Naive thymus-derived CD8-positive, alpha-beta T cell (primary cell): ENCODE measurements at places on chromosomes 4 and X.

DNA sequence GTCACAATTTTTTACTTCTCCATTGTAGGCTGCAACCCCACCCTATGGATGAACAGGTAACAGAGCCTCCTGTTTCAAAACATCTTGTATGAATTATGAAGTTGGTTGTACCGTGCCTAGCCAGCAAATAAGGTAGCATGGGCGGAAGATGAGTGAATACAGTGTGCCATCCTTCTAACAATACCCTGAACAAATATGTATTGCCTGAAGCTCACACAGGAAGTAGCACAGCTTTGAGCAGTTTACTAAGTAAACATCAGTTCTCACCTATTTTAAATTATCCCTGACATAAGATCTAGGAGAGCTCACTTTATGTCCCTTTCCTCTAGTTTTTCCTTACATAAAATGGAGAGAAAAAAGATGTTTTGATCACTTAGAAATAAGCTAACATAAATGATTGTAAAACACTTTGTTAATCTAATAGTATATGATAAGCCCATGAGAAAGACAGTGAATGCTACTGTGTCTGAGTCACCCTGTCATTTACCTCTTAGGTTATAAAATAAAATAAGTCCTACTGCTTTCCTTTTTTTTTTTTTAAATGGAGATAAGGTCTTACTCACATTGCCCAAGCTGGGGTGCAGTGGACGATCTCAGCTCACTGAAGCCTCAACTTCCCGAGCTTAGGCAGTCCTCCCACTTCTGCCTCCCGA is 36.6 kb downstream of the GRSF1 start:
- no peak for DNase-seq

DNA sequence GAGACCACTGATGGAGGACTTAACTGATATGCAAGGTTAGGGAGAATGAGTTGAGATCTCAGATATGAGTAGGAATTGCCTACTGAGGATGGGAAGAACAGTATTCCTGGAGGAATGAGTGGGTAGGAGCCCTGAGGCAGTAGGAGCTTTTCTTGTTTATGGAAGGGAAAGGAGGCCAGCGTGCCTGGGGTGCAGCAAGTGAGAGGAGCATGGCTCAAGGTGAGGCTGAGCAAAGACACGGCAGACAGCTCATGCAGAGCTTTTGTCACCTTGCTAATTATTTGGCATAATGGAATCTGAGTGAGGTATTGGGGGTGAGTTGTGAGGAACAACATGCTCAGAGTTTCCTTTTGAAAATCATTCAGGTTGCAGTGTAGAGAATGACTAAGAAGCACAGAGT is 65.3 kb upstream of the IBSP start:
- no peak for DNase-seq

- DNase-seq, result no peak
Observed at GRCh38 chr4:53195815-53196661, 169.8 kb downstream of the SCFD2 start.

DNA sequence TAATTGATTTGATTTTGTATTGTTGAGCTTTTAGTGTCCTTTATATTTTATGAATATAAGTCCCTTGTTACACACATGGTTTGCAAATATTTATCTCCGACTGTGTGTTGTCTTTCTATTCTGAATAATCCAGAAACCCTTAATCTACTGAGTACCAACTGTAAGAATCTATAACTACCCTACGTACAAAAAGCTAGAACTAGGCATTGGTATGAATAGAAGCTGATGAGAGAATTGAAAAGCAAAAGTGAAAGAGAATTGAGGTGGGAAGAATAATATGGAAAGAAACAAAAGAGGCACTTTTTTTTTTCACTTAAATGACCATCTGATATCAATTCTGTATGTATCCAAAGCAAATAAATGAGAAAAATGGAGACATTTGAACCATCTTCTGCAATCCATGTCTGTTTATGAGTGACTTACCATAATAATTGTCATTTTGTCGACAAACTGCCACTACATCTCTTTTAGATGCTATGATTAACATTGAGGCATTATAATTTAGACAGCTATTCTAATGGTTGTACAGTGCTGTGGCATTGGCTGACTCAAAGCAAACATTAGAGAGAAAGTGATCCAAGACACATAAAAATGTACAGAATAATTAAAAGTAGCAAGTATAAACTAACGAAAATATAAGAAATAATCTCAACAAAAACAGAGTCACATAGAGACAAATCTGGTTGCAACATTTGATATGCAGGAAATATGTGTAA is 1516.6 kb upstream of the AGA start:
- no peak for DNase-seq

DNA sequence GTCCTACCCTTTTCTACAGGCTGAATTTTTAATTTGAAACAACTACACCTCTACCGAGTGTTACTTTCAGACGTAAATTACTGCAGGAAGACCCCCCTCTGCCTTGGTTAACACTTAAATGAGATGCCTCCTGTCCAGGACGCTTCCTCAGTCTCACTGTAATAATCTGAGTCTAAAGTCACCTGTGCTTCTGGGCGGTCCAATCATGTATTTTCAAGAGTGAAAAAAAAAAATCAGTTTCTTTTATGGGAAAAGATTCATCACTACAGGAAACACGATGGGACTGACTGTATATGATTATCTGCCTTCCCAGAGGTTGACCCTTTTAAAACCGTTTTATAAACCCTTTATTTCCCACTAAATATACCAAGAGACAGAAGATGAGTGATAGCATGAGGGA is 776 bp downstream of the RBM47 start:
- no peak for DNase-seq

DNA sequence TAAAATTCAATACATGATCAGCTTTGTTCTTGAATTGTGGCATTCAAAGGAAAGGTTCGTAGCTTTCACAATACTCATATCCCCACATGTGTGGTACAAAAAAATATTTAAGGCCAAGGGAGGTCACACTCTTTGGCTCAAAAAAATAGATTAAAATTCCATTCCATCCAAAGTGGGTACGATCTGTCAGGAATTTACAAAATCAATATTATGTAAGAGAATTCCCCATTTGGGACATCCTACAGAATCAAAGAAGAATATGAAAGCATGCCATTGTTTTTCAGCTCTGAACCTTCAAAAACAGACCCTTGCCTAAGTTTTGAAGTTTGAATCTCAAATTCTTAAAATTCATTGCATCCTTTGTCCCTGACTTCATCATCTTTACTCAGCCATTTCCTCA is 85.8 kb downstream of the MID1 start:
- no peak for DNase-seq

- DNase-seq, result no peak
Observed at GRCh38 chrX:17930850-17931249, 69.8 kb upstream of the RAI2 start.

- no peak for DNase-seq
Observed at GRCh38 chr4:147370473-147370872, 110.4 kb upstream of the EDNRA start.

DNA sequence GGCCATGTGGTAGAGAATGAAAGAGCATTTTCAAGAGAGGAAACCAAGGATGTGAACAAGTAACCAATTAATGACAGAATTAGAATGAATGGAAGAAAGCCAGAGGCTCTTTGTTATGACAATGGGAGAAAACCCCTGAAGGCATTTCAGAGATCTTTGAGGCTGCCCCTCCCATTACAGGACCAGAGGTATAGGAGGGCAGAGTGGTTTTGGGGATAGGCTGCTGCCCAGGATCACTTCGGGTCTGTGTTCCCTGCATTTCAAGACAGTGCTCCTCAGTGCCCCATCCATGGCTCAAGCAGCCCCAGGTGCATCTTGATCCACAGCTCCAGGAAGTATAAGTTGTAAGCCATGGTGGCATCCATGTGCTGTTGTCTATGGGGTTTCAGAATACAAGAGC is 124.0 kb upstream of the HPF1 start:
- DNase-seq, result no peak

DNA sequence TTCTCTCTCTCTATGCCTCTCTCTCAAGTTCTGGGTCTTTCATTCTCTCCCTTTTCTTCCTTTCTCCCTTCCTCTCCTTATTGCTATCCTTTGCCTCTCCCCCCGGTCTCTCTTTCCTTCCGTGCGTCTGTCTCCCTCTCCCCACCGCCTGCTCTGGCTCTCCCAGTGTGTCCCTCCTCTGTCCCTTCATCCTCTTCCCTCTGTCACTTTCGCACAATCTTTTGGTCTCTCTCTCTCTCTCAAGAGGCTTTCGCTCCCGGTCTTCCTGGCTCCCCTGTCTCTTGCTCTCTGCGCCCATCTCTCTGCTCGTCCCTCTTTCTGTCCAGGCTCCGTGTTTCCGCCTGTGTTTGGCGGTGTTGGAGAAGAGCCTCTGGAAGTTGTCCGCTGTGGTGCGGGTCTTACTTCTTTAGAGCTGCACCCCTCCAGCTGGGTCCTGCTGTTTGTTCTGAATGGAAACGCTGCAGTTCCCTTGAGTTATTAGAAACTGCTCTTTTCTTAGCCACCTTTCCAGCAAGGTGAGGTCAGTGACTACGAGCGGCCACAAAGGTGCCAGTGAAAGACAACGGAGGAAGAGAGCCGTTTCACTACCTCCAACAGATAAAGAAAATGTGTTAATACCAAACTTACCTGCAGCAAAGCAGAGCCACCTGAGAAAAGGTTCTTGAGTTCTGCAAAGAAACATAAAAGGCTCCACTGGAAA is 1.1 kb downstream of the BMPR1B start:
- DNase-seq, result no peak

GRCh38 chr4:40531636-40532023 is 98.0 kb downstream of the RBM47 start:
- no peak for DNase-seq

GRCh38 chr4:100708776-100709175 is 191.0 kb upstream of the EMCN start:
- no peak for DNase-seq

DNA sequence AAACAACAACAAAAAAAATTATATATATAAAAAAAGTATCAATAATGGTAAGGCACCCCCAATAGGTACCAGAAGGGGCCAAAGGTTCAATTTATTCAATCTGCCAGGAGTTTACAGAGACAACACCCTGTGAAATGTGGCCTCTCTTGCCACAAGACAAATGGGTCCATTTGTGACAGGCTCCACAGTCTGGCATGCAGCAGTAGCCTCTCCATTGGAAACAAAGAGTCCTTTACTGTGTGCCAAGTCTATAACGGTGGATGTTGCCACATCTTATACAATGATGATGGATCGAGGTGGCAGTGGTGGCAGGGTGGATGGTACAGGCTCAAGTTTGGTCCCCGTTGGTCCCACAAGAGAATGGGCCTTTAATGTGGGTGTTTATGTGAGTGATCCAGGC is 70.1 kb upstream of the SH3RF1 start:
- DNase-seq, result no peak

- no peak for DNase-seq
Observed at GRCh38 chr4:84032372-84032771, 466.7 kb downstream of the NKX6-1 start.

GRCh38 chrX:133365871-133366611 is 49.2 kb downstream of the GPC4 start:
- no peak for DNase-seq

- no peak for DNase-seq
Observed at GRCh38 chrX:145825896-145826295, 8.3 kb downstream of the SLITRK2 start.

- DNase-seq, result no peak
Observed at GRCh38 chrX:126393284-126393683, 159.3 kb downstream of the DCAF12L1 start.

DNA sequence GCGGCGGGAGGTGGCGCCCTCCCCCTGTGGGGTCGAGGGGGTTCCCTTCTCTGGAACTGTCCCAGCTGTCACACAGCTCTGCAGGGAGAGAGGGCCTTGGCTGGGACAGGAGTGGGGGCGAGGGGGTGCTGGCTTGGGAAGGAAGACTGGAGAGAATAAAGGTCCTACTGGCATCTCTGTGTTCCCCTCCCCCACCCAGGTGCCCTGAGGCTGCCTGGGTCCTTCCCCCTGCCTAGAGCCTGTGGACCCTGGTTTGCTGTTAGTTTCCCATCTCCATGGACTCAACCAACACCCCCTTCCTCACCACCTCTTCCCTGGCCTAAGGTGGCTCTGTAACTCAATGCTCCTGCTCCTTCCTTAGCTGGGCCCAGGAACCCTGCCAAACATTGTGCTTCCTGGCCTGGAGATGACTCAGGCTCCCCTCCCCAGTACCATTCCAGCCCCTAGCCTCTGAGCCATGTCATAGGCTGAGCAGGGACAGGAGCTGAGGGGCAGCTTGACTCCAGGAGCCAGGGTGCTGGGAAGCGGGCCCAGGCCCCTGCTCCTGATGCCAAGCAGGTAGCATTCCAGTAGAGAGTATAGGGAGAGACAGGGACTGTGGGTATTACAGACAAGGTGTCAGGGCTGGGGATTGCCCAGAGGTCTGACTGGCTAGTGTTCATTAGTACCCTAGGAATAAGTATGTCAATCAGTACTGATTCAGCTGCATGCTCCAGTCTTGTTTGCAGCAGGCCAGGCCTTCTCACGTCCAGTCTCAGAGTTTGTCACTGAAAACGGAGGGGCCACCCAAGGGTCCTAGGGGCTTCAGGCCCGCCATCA is 100.7 kb downstream of the EFNB1 start:
- no peak for DNase-seq

DNA sequence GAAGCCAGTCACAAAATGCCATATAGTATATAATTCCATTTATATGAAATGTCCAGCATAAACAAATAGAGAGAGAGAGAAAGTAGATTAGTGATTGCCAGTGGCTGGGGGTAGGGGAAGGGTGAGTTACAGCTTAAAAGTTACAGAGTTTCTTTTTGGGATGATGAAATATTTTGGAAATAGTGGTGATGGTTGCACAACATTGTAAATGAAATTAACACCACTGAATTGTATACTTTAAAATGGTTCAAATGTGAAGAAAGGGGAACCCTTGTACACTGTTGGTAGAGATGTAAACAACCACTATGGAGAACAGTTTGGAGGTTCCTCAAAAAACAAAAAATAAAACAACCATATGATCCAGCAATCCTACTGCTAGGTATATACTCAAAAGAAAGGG is 131.2 kb upstream of the GPC4 start:
- no peak for DNase-seq

DNA sequence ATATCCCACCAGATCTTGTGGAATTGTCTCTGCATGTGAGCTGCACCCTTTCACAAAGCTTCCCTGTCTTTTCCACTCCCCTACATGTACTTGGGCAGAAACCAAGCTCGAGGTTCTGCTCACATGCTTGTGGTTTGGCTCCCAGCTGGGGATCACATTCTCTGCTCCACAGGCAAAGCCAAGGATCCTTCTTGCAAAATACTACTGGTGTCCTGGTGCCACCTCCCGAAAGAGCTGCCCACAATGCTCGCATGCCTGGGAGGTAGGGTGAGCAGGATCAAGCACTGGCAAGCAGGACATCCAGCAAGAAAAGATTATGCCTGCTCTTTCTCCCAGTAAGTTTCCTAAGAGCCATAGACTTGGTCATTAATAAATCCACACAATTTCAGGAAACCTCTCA is 45.1 kb upstream of the PPARGC1A start:
- DNase-seq, result no peak

- DNase-seq, result no peak
Observed at GRCh38 chr4:149676076-149676475, 139.6 kb downstream of the IQCM start.

DNA sequence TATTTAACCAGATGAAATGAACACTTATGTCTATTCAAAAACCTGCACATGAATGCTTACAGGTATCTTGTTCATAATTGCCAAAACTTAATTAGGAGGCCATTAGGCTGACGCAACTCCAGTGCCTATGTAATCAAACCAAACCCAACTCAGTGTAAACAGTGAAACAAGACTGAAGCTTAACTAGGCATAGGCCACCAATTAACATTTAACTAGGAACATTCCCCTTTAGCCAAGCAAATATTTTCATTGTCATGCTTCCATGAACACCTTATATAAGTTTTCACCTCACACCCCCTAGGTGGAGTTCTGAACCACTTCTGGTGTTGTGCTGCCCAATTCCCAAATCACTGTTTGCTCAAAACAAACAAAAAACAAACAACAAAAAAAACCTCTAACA is 686.0 kb downstream of the STPG2 start:
- no peak for DNase-seq

- no peak for DNase-seq
Observed at GRCh38 chr4:57037982-57038604, 59.4 kb downstream of the POLR2B start.
